ENCODE measurements at places on chromosomes 7 and 10.

GRCh38 chr10:16381083-16381482, 55.7 kb upstream of the PTER start:
- DNase-seq: no peak

GRCh38 chr7:12231097-12231496, 20.0 kb downstream of the TMEM106B start:
- DNase-seq: no peak

GRCh38 chr10:113261161-113261560, 291.7 kb upstream of the HABP2 start:
- no peak for DNase-seq

- no peak for DNase-seq
These were observed 3.0 kb downstream of the PDK4 start for GRCh38 chr7:95593343-95593742.

DNA sequence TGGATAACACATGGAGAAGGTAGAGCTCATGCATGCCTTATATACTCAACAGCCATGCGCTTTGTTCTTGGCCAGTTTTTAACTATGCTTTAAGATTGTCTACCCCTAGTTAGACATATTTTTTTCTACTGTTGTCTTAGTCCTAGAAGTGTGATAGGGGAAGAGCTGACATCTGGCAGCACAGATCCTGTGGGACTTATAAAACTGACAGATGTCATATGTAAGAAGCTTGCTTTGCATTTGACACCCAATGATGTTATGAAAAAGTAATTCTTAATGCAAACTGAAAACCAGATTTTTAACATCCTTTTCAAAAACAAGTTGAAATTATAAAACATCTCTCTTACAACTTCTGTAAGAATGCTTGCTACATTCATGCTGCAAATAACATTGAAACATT, 715.9 kb upstream of the LRRN3 start:
- no peak for DNase-seq

DNA sequence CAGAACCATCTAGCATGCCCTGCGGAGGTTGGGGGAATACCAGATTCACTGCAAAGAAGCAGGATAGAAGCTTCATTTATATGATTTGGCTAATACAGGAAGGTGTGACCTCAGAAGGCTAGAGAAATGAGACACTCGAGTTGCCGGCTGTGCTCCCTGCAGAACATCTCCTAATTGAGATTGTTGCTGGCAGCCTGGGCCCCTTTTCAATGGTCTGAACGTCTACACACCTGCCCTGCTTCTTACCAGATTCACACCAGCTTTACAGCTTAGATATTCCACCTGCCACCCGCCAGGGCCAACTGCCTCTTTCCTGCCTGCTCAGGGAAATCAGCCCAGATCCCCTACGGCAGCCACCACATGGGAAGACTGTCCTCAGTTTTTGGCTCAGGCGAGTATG, 475.3 kb upstream of the AUTS2 start:
- peak; percentile 74 for DNase-seq

- DNase-seq: no peak
These were observed 48.3 kb downstream of the SLC37A3 start for GRCh38 chr7:140350056-140350455.

GRCh38 chr10:93392121-93392520, 90.0 kb downstream of the MYOF start:
- no peak for DNase-seq

Measured in spinal cord (tissue), 10 donors.